ENCODE measurements at places on chromosomes 7 and 10.

DNA sequence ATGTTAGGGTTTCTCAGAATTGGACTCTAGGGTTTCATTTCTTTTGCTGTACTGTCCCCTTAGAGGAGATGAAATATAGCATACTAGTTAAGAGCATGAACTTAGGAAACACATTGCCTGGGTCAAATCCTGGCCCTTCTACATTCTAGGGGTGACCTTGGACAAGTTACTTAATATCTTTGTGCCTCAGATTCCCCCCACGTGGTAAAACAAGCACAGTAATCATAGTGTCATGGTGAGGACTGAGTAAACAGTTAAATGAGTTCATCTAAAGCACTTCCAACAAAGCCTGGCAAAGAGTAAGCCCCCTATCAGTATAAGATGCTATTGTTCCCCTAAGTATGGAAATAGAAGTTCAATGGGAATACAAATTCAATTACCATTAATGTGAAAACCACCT is 5.1 kb downstream of the DPY19L1 start:
- DNase-seq, result no peak

GRCh38 chr10:74981831-74982633 is 129.4 kb upstream of the SAMD8 start:
- no peak for DNase-seq

DNA sequence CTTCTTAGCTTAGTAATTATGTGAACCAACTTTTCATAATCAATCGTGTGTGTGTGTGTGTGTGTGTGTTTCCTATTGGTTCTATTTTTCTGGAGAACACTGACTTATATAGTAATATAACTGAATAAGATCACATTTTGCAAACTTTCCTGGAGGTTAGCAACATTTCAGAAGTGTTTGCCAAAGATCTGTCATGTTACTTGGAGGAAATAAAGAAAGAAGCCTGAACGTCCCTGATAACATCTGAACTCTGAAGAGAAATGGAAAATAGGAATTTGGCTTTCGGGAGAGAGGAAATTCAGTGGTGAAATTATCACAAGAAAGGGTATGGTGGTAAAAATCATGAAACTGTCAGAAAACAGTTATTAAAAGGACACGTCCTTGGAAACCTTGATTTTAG is 984.4 kb upstream of the AUTS2 start:
- DNase-seq, result no peak

DNA sequence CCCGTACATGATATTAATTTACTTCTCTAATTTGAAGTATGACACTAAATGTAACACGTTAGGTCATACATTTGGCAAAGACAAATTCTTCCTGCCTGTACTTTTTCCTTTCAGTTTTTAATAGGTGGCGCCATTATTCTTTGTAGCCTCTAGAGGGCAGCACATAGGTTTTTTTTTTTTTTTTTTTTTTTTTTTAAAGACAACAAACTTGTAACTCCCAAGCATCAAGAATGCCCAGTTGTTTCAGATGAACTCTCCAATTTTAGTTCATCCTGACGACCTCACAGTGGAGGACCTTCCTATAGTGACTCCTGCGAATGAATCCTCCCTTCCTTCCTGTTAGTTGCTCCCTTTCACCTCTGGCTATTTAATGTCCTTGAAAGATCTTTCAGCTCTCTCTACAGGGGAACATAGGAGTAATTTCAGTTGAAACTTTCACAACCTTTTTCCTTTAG is 139.3 kb upstream of the HDAC9 start:
- DNase-seq, result no peak

GRCh38 chr7:34327681-34328080 is 330.3 kb upstream of the NPSR1 start:
- no peak for DNase-seq

- no peak for DNase-seq
These were observed 412.8 kb upstream of the MTPN start for GRCh38 chr7:136389933-136390332.

GRCh38 chr7:79774150-79774549 is 320.7 kb upstream of the MAGI2 start:
- no peak for DNase-seq

DNA sequence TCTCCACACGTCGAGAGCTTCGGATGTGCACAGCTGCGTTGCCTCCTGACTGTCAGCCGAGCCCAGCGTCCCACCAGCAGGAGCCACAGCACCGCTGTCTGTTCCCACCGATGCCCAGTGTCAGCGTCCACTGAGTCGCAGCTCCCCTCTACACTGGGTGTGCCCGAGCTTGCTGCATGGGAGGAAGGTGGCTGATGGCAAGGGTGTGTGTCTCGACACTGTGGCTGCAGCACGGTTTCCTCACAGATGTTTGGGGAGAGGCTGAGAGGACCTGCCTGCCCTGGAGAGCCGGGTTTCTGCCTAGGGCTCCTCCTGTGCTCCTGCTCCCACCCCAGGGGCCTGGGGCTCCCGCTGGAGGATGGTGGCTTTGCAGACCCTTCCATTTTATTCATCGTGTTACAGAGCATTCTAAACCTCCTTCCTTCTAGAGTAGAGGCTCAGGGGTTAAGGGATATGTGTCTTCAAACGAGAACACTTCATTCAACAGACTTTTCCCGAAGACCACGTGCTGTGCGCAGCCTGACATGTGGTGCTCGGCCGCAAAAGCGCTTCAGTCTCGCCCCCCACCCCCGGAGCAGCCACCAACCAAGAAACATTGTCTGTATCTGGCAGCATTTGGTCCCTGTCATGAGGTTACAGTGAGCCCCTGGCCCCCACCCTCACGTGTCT is 384.8 kb downstream of the DNAJB6 start:
- no peak for DNase-seq

- no peak for DNase-seq
These were observed 156.7 kb downstream of the BTAF1 start for GRCh38 chr10:92080244-92080643.

DNA sequence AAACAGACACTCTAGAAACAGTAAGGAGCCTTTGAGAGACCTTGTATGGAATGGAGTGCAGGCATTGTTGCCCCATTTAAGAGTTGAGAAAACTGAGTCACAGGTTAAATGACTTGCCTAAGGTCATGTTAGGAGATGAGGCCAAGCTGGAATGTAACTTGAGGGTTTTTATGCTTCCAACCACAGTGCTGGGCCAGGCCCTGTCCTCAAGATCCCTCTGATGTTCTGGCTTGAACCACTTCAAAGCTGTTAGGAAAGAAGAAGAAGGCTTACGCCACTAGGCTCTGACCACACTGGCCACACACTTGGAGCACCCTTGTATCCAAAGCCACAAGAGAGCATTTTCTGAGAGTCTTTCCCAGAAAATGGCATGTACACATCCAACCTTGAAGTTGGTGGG is 42.7 kb downstream of the PLAU start:
- DNase-seq, result no peak

DNA sequence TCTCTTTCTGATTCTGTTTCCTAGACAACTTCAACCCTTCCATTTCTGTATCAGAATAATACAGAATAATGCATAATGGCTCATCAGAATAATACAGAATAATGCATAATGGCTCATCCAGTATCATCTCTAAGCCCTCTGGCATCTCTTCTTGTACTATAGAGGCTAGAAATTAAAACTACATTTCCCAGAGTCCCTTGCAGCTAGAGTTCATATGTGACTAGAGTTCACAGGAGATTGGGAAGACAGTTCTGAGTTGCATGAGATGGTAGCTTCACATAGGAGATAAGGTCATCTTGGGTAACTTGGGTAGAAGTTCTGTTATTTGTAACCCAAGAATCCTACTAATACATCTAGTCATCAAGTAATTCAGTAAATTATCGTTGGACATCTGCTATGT is 122.9 kb upstream of the NRBF2 start:
- DNase-seq, result no peak

GRCh38 chr7:32952876-32953275 is 4.4 kb upstream of the FKBP9 start:
- no peak for DNase-seq

GRCh38 chr7:55132890-55133551 is 114.2 kb downstream of the EGFR start:
- no peak for DNase-seq

DNA sequence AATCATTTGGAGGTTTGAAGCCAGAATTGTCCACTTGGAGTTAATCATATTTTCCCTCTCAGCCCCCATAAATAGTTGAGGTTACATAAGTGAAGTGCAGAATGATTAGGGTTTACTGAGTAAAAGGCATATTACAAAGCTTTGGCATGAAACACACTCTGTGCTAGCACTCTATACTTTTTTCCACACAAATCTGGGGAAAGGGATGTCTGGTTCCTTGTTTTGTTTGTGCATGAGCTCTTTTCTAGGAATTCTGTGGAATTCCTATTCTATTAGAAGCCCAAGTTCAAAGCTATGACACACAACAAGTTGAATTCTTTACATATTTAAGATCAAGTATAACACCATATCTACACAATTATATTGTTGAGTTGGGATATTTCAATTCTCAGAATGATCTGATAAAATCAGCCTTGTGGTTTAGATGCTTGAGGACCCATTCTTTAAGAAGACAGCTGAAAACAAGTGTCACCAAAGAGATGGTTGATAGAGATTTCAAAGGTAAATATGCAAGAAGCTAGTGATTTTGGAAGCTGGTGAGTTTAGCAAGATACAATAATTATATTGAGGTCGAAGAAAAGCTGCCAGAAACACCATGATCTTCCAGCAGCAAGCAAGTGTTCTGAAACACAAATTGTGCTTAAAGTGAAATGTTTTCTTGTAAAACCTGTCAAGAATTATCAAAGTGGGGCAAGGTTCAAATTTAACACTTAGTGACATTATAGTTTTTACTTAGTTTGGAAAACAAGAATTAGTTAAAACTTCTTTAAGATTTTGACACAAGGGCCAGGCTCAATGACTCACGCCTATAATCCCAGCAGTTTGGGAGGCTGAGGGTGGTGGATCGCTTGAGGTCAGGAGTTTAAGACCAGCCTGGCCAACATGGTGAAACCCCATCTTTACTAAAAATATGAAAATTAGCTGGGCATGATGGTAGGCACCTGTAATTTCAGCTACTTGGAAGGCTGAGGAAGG is 122.6 kb downstream of the INHBA start:
- no peak for DNase-seq
